Activated CD8-positive, alpha-beta T cell treated with anti-CD3 and anti-CD28 coated beads for 36 hours (primary cell): ENCODE measurements at places on chromosomes 16 and 17. TPM values are rescaled to one million over a fixed set of nuclear protein-coding genes. Genes with fewer than 3 reads are reported as not detected.

Gene GGT6
- not detected for total RNA-seq

Gene MYH1
- total RNA-seq, result not detected

Gene HOXB4
- total RNA-seq, result 2.0 TPM

Gene OR1D5
- not detected for total RNA-seq

Gene SNTB2
- total RNA-seq, result 11.8 TPM

Gene SOX9
- not detected for total RNA-seq

Gene NOL3
- 24.5 TPM for total RNA-seq

Gene MYLK3
- 0.11 TPM for total RNA-seq

Gene ADAD2
- 0.63 TPM for total RNA-seq

Gene HLF
- total RNA-seq, result 0.25 TPM

Gene NGFR
- total RNA-seq, result 0.09 TPM

Gene OR1F1
- total RNA-seq, result not detected

Gene CYLD
- total RNA-seq, result 86.4 TPM

Gene FBXL19
- total RNA-seq, result 21.1 TPM
